ENCODE measurements at places on chromosomes 7 and 10.

DNA sequence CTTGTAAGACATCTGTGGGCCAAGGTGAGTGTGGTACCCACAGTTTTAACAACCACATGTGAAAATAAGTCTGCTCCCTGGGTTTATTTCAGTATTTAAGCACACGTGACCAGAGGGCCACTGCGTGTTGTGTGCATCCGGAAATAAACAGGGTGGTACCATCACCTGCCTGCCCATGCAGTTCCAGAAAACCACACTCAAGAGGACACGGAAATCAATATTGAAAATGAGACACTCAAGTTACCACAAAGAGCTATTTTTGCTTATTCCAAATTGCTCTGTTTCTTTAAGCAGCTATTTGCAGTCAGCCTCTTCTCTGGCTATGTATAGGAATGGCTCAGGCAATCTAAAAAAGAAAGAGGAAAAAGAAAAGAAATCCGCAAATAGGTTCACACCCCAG lies 71.8 kb upstream of the LOXL4 start:
- DNase-seq: no peak

GRCh38 chr10:48506147-48506917 lies 98.5 kb downstream of the ARHGAP22 start:
- no peak for DNase-seq

GRCh38 chr7:74175340-74175739 lies 1.2 kb downstream of the EIF4H start:
- no peak for DNase-seq

DNA sequence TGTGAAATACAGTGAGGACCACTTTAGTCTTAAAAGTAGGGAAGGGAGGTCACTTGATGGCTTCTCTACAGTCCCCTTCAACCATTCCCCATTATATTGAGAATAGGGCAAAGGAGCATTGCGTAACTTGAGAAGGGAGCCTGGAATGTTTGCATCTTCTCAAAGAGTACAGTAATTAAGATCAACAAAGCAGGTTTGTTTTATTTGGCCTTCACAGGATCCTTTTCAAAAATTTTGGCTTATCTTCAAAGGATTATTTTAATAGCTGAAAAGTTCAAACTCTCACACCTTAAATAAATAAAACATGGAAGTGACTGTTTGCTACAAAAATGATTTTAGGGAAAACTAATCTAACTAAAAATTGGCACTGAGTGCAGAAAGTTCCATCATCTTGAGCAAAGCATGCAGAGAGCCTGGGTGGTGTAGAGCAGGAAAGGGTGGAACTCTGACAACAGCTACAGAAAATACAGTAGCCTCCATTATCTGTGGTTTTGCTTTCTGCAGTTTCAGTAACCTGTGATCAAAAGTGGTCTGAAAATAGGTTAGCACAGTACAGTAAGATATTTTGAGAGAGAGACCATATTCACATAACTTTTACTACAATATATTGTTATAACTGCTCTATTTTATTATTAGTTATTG lies 214.0 kb downstream of the MDFIC start:
- DNase-seq: no peak

DNA sequence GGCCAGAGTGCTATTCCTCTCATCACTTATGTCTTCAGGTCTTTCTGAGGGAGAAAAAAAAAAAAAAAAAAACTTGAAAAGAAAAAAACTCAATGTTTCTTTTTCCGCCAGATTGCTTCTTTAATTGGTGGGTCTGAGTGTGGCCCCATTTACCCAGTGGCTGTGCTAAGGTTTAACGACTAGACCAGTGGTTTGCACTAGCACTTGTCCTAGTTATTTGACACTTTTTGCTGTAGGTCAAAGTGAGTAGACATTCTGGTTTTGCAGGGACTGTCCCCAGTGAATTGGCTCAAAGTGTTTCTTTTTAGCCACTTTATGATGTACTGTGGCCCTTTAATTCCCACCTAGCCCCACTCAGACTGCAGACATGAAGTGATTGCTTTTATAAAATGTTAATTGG lies 273.3 kb downstream of the PTEN start:
- no peak for DNase-seq

GRCh38 chr7:150435047-150435389 lies 15.4 kb upstream of the GIMAP8 start:
- DNase-seq: no peak

- DNase-seq: no peak
These were observed 8.0 kb upstream of the HSPB1 start for GRCh38 chr7:76294344-76295024.

- no peak for DNase-seq
These were observed 57.6 kb downstream of the VCL start for GRCh38 chr10:74055383-74056049.

GRCh38 chr10:90180886-90181691 lies 479.7 kb downstream of the KIF20B start:
- DNase-seq: no peak

DNA sequence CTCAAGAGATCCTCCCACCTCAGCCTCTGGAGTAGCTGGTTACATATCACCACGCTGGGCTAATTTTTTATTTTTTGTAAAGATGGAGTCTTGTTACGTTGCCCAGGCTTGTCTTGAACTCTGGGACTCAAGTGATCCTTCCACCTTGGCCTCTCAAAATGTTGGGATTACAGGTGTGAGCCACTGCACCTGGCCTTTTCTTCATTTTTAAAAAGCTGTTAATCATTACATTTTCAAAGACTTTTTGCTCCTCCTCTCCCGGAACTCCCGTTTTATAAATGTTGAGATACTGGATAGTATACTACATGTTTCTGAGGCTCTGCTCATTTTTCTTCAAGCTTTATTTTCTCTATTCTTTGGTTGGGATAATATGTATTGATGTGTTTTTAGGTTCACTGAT lies 16.4 kb downstream of the AOAH start:
- DNase-seq: no peak

DNA sequence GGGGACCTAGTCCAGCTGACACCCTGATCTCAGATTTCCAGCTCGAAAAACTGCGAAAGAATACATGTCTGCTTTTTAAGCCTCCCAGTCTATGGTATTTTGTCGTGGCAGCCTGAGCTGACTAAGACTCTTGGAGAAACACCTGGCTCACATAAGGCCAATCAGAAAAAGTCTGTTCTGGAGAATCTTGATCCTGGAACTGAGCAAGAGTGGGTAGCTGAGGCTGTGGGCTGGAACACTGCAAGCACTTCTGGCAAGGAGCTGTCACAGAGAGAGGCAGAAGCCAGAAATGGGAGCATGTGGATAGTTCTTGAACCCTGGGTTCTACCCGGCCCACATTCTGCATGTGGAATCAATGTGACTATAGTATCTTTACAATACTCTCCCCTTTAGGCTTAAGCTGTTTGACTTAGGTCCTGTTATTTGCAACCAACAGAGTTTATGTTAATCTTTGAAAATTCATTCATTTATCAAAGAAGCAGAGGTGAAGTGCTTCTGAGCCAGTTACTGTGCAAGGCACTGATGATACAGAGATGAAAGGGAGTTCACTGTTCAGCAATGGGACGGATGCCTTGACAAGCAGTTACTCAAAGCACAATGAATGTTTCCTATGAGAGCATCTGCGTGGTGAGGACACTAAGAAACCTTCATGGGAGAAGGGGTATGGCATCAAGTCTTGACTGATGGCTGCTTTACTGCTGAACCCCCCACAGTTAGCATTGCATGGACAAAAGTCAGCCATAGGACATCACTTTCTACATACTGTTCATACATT lies 4.4 kb upstream of the C10orf90 start:
- no peak for DNase-seq

DNA sequence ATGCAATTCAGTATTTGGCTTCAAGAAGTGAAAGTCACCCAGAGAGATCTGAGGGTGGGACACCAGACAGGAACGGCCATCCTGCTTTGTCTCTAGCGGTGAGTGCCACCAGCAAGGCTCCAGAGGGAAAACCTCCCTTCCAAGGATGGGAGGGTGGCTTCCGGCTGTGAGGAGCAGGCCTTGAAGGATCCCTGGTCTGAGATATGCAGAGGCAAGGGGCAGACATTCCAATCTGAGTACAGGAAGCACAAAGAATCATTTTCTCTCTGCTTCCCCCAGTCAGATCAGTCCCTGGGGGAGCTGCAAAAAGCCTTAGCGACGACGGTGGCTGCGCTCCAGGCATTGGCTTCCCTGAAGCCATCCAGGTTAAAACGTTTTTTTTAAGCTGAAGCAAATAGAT lies 167.4 kb downstream of the TEX36 start:
- DNase-seq: no peak

DNA sequence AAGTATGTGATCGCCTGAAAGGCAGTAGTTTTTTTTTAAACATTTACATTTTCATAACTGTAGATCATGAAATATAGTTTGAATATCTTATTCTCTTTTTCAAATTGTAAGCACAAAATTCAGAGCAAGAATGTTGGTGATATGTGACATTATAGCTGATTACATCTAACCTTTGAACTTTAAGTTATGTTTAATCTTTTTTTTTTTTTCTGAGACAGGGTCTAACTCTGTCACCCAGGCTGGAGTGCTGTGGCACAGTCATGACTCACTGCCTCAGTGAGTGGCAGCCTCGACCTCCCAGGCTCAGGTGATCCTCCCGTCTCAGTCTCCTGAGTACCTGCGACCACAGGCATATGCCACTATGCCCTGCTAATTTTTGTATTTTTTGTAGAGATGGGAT lies 278.7 kb upstream of the NEBL start:
- no peak for DNase-seq

- DNase-seq: no peak
These were observed 63.2 kb downstream of the PRPF18 start for GRCh38 chr10:13649844-13650520.

- DNase-seq: no peak
These were observed 1.3 kb downstream of the TMEM168 start for GRCh38 chr7:112788778-112789343.

DNA sequence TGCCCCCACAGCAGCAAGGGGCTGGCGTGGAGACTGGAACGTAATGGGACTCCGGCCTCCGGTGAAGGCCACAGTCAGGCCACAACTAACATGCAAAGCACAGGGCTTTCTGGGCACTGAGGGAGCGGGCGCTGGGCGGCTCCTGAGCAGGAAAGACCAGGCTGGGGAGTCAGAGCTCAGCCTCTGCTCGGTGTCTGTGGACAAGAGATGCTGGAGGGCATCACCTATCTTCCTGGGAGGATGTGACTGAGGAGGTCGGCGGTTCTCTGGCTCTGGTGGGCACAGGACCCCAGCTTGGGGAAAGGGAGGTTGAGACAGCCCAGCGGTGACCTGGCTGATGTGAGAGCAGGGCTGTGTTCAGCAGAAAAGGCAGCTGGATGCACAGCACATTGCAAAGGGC lies 11.7 kb downstream of the CNPY1 start:
- DNase-seq: no peak

DNA sequence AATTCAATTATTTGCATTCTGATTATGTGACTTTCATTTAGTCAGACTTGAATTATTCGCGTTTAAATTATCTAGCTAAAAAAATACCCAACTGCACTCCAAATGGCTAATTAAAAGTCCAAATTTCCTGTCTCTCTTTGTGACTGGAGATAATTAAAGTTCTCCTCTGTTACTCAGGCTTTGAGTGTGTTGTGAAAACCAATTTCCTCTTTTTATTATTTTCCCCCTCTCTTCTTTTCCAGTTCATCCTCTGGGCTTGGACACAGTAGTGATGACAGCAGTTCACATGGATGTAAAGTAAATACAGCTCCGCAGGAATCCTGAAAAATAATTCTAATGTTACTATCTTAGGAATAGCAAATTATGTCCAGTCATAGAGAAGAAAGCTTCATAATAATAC lies 80.6 kb downstream of the SNX10 start:
- DNase-seq: no peak

GRCh38 chr7:45573661-45574415 lies at the start of gene ADCY1:
Gene ADCY1, plus strand, starts transcription at chr7:45574368. Its CDS starts 176 bp downstream, at chr7:45574544.
- no peak for DNase-seq

DNA sequence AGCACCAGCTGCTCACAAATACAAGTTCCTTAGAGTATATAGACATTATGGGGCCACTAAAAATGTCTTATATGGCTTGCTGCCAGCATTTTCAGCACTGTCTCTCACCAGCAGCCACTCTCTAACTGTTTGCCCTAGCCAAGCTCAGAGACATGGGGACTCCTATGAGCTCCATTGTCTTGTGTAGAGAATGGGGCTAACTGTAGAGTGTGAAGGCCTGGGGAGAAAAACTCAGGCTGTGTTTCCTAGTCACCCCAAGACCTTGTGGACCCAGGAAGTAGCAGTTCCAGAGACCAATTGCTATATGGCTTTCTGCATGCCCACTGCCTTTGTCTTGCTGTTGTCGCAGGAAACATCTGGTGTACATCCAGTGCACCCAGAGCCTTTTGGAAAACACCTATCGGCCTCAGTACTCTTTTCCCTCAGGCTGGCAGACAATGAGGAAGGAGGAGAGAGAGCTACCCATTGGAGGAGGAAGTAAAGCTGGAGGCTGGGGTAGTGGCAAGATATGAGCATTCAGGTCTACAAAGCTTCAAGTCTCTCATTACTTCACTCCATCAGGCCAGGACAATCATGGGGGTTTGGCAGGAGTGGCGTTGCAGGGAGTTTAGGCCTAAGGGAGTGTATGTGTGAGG lies 28.4 kb downstream of the ENTPD1 start:
- DNase-seq: no peak

DNA sequence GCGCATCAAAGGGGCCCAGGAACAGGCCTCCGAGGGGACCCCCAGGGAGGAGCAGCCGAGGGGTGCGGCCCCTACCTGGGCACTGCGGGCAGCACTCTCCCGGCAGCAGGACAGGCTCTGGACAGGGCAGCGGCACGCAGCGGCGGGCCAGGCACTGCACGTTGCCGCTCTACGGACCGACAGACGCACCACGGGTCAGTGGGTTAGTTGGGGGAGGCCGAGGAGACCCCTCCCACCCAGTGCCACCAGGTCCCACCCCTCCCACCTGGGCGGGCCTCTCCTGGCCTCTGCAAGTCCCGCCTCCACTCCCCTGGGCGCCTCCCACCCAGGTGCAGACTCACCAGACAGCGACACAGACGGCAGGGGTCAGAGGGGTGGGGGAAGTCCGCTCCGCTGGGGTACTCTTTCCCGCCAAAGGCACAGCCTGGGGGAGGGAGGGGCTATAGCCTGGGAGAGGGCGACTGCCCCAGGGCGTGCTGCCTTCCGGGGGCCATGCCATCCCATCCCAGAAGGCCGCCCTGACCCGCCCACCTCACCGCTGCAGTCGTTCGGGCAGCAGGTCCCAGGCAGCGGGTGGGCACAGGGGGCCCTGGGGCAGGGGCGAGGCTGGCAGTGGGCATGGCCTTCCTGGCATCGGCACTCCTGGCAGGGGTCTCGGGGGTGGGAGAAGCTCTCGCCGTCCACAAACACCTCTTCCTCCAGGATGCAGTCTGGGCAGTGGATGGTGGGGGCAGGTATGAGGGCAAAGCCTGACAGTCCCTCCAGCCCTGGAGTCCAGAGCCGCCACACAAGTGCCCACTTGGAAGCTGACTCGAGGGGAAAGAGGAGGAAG lies 19.2 kb downstream of the KCP start:
- no peak for DNase-seq

DNA sequence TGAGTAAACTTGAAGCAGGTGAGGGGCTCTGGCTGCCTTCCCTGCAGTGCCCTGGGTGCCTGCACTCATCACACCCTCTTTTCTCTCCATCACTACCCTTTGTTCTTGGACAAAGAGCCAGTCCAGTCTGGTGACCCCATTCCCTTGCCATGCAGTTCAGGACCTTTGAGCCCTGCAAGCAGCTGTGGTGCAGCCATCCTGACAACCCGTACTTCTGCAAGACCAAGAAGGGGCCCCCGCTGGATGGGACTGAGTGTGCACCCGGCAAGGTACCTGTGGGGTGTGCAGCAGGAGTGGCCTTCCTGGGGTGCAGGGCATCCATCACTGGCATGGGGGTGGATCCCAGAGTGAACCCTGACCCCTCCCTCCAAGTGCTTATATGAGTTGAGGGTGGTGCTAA lies 48.7 kb downstream of the TBATA start:
- no peak for DNase-seq

All from T-helper 9 cell (primary cell).